ENCODE measurements at places on chromosomes 7 and 10.
A peak's percentile ranks its signal among the peaks of the same experiment; 100 is the strongest.

DNA sequence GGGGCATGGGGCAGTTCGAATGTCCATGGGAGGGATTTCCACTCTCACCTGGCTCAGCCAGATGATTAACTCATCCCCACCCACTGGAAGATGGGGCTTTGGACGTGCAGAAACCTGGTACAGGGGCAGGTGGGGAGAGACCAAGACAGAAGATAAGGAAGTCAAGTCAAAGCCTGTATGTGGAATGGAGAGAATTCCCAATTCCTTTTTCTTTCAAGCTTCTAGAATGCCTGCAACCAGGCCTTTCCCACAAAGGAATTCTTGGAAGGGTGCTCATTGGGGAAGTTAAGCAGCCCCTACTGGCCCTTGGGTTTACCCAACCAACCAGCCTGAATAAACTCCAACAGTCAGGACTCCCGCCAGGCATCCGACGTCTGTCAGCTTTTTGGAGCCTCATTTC, 39.1 kb downstream of the CCM2 start:
- DNase-seq: no peak

DNA sequence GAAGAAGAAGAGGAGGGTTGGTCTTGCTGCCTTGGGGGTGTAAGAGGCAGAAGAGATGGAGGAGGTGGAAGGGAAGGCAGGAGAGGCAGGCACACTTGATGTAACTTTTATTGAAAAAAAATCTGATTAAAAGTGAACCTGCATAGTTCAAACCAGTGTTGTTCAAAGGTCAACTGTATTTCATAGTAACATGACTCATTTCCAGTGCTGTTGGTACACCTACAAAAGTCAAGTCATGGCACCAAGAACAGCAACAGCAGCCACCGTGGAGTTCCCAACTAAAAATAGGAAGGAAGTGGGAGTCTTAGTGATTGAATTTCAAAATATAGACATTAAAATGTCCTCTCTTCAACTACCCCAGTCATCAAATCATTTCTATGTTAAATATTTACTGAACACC, 88.5 kb downstream of the CTNNA3 start:
- peak; percentile 54 for DNase-seq

DNA sequence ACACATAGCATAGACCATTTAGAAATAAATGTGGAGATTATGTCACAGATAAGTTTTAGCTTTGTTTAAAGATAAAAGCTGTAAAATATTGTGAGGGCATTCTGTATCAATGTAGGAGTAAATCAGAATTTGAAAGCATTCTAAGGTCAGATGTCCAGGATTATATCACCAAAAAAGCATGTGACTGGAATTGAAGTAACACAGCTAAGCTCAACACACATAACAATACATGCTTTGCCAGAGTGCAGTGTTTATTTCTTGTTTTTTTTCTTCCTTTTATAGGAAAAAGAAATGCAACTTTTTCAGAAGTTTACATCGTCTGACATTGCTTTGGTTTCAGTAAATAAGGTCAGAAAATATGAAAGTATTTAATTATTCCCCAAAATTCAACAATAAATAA, 183.4 kb downstream of the HTR7 start:
- DNase-seq: no peak

DNA sequence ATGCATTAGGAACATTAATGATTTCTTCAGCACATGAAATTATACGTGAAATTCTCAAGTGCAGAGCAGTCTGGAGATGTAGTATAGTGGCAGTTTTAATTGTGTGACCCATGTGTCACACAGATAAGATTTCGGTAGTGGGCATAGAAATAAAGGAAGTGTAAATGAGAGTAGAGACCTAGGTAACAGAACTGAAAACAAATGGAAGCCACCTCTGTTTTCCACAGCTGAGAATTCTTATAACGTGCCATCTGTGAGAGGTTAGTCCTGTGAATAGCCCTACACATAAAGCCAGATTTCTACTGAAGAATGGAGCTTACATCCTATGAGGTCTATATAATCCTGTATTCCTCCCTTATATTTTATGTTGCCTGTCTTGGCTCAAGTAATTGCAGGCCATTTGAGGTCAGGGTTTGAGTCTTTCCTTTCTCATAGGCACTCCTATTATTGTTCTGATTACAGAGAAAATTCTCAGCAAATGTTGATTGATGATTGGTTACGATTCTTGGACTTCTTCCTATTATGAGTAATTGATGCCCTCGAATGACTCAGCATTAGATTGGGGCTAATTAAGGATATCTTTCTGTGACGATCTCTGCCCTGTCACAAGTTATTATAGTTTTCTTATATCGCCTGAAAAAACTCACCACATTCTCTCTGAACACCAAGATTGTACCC, 258.2 kb downstream of the KIF20B start:
- DNase-seq: no peak

DNA sequence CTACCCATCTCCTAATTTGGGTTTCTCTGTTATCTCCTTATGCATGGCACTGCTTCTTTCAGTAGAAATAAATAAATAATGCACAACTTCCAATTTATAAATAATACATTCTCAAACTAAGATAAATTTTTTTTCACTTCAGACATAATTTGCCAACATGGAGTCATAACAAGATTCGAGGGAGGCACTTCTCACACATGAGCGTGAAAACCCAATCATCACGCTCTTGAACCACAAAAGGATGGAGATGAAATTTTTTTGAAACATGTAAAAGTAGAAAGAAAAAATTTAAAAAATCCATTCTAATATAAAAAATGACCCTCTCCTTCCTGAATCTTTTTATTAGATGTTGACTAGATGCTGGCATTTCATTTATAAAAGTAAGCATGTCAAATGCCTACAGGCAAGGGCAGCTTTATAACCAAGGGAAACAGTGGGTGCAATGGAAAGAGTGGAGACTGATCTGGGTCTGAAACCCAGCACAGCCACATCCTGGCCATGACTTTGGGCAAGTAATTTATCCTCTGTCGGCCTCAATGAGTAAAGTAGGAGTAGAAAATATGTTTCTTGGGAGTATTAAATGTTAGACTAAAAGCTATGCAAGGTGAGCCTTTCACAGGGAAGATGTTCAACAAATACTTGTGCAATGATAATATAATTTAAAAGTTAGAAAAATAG, 185.0 kb downstream of the STK31 start:
- no peak for DNase-seq

GRCh38 chr7:151189038-151189437, 2.0 kb upstream of the ASB10 start:
- no peak for DNase-seq
